Globus pallidus (tissue), 1 donor: ENCODE measurements at places on chromosomes 5 and 9.

GRCh38 chr9:33620738-33621439, 96.8 kb downstream of the ANKRD18B start:
- DNase-seq: no peak

DNA sequence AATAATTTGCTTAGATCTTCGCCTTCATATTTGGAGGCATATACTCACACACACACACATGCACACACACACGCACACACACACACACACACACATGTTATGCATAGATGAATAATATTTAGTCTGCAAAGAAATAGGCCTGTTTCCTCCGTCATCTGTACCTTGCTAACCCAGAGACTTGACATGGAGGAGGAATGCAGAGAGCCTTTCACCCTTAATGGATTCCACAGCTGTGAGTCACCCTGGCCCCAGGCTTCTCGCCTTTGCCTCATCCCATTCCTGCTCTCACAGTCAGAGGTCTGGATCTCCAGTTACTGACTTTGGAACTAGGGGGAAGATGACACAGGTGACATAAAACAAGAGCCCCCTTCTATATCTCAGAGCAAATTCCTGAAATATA, 29.7 kb downstream of the ZNF462 start:
- DNase-seq: no peak

DNA sequence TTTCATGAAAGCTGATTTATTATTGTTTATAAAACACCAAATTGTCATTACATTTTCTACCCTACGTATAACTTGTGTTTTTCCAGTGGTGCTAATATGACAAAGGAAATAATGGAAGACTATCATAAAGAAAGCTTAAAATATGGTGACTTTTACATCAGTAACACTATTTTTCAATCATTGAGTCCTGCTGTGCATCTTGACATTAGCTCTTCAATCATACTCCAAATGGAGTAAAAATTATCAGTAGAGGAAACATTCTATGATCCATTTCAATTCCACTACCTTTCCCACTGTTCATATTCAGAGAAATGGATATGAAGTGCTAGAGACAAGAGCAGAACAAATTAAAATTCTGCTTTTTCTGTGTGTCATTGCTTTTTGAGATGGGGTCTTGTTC, 536.6 kb downstream of the RAB3C start:
- DNase-seq: no peak

- no peak for DNase-seq
Measured at GRCh38 chr5:151612689-151613427, 21.7 kb upstream of the FAT2 start.

- no peak for DNase-seq
Measured at GRCh38 chr5:102617191-102618187, 118.7 kb upstream of the SLCO6A1 start.

GRCh38 chr5:91632871-91633270, 249.8 kb upstream of the ARRDC3 start:
- no peak for DNase-seq
